CD4-positive, alpha-beta memory T cell (primary cell): ENCODE measurements at places on chromosomes 1 and 21. TPM values are rescaled to one million over a fixed set of nuclear protein-coding genes. Genes with fewer than 3 reads are reported as not detected.

DNA sequence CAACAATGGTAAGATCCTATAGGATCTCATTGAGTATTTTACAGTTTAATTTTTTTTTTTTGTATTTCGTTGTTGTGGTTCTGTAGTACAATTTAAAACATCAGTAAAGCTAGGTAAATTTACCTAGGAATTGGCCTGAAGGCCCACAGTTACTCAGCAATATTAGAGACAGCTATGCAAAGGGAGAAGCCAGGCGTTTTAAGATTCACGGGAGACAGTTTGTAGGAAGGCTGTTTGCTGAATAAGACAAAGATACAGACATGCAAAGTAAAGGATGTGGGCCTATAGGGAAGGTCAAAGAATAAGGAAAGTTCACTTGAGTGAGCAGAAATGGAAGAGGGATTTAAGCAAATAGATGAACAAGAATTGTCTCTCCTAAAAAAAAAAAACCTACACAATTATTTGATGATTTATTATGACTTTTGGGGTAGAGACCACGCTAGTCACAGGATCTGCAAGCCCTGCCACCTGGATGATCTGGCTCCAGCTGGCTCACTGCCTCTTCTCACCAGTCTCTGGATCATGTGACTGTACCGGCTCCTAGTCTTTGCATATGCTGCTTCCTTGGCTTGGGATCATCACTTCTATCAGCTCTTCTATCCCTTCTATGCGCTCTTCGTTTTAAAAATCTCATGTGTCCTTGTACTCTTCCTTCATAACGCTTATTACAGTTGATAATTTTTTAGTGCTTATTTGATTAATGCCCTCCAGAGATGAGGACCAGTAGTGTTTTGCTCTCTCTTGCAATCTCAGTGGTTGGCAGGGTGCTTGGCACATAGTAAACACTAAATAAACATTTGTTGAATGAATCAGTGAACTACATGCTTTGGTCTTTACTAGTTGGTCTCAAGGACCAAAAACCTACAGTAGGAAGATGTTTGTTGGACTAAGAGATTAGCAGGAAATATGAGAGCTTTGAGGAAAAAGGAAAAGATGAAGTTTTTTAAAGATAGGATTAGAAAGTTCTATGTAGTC, 14.1 kb downstream of the DYRK1A start:
- DNase-seq = no peak

Gene SAMD13
- polyA plus RNA-seq = not detected

Gene MYOG
- not detected for polyA plus RNA-seq

- DNase-seq = no peak
Observed at GRCh38 chr1:101191049-101191448, 45.8 kb upstream of the S1PR1 start.

GRCh38 chr1:10789803-10790702, 6.4 kb downstream of the CASZ1 start:
- no peak for DNase-seq

Gene CRB1
- 0.10 TPM for polyA plus RNA-seq

Gene SLC9C2
- not detected for polyA plus RNA-seq

Gene SV2A
- polyA plus RNA-seq = 2.8 TPM

DNA sequence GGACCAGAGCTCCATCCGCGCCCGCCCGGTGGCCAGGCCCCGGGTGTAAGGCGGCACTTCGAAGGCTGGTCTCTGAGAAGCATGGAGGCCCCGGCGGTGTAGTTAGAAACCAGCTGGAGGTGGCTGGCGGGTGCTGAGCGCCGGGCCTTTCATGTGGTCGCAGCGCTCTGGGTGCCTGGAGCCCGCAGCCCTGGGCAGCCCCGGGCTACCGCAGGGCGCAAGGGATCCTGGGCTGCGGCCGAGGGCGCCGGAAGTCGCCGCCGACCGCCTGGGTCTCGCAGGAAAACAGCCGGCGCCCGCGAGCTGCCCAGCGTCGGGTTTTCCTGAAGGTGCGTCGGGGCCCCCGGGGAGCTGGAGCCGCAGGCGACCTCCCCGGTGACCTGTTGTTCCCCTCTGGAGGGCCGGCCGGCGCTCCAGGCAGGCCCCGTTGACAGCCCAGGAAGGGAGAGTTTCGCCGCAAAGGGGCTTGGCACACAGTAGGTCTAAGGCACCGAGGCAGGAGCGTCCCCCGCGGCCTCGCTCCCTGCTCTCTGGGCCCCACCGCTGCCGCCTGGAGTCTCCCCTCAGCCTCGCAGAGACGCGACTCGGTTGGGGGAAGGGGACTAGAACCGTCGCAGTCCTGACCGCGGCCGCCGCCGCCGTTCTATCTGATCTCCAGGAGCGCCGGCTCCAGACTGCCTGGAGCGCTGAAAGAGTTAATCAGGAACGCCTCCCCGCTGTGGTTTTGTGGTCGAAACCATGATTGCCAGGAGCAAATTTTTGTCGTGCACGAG, 2.7 kb downstream of the GRHL3 start:
- DNase-seq = peak; percentile 56

GRCh38 chr1:204854286-204854685, 16.4 kb upstream of the NFASC start:
- no peak for DNase-seq

GRCh38 chr21:43024439-43025136, 50.2 kb downstream of the PKNOX1 start:
- DNase-seq = no peak

- peak; percentile 34 for DNase-seq
Observed at GRCh38 chr1:158203693-158204457, 23.2 kb downstream of the CD1D start.

Gene OVAAL
- polyA plus RNA-seq = not detected

DNA sequence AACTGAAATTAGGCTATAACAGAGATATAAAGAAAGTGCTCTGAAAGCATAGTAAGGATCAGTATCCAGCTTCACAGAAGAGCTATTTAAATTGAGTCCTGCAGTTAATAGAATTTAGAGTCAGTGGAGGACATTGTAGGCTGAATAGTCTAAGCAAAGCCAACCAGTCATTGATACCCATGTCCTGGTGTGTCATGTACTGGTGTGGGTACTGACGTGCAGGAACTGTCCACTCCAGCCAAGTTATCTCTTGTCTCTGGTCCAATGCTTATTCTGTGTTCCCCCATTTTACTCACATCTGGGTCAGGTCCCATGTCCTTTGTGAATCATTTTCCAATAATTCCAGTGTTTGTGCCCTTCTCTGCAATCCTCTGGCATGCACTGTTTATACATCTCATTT, 90.0 kb downstream of the MACF1 start:
- DNase-seq = no peak

Gene LTN1
- polyA plus RNA-seq = 16.8 TPM
